ENCODE measurements at places on chromosomes 1 and 21. TPM values are rescaled to one million over a fixed set of nuclear protein-coding genes. Genes with fewer than 3 reads are reported as not detected.

DNA sequence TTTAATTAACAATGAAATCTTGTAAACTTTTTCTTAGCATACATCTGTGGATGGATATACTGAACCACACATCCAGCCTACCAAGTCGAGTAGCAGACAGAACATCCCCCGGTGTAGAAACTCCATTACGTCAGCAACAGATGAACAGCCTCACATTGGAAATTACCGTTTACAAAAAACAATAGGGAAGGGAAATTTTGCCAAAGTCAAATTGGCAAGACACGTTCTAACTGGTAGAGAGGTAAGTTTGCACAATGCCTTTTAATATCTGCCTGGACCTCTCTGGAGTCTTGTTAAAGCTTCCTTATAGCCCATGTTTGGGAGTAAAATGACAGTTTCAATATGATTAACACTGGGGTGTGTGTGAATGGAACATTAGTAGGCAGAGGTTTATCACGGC, 51.4 kb downstream of the MARK1 start:
- no peak for DNase-seq
- no peak overlapping the region for H3K27ac ChIP-seq
- H3K4me1 ChIP-seq, result no peaks in the 10 kb centered on the region
- no peaks in the 10 kb centered on the region for H3K36me3 ChIP-seq
- no peak overlapping the region for H3K4me3 ChIP-seq
- H3K27me3 ChIP-seq, result no peaks in the 10 kb centered on the region

DNA sequence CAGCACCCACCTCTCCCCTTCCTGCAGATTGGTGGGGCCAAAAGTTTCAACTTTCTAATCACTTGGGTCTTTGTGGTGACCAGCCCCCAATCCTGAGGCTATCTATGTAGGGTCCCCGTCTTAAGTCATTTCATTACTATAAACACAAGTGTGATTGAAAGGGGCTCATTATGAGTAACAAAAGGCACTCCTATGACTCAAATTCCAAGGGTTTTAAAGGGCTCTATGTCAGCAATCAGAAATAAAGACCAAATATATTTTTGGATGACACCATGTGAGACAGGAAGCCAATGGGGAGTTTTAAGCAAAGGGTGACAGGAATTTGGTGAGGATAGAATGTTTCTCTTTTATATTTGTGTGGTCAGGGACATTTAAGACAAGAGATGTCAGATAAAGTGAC, 6.2 kb downstream of the ERO1B start:
- H3K4me3 ChIP-seq, result no peak overlapping the region
- no peaks in the 10 kb centered on the region for H3K36me3 ChIP-seq
- H3K27ac ChIP-seq, result no peak overlapping the region
- H3K4me1 ChIP-seq, result peaks cover 5% of the 10 kb centered on the region

GRCh38 chr1:215845234-215845891, 278.3 kb downstream of the KCTD3 start:
- H3K4me3 ChIP-seq, result no peak overlapping the region
- H3K27ac ChIP-seq, result no peak overlapping the region
- no peaks in the 10 kb centered on the region for H3K27me3 ChIP-seq
- DNase-seq, result no peak

- no peak overlapping the region for H3K27ac ChIP-seq
- H3K27me3 ChIP-seq, result no peaks in the 10 kb centered on the region
- H3K4me3 ChIP-seq, result no peak overlapping the region
- H3K36me3 ChIP-seq, result no peaks in the 10 kb centered on the region
Measured at GRCh38 chr1:121516234-121516967, 331.6 kb downstream of the SRGAP2C start.

DNA sequence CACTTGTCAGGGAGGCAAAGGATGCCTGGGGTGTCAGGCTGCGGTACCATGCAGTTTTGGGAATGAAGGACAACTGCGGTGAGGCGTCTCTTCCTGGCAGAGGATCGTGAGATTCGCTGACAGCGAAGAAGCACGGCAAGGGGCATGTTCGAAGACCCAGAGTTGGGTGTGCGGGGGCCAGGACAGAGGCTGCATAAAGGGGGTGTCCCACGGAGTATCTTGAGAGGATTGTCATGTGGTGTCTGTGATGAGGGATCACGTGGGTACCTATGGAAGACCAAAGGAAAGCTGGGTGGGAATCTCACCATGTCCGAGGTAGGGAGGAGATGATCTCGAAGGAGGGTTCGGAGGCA, 372 bp downstream of the SLC25A44 start:
- DNase-seq, result no peak
- peaks cover 86% of the 10 kb centered on the region for H3K4me1 ChIP-seq
- H3K4me3 ChIP-seq, result peak overlapping the region; percentile 81
- no peaks in the 10 kb centered on the region for H3K27me3 ChIP-seq
- peak overlapping the region; percentile 44 for H3K27ac ChIP-seq
- peaks cover 3% of the 10 kb centered on the region for H3K36me3 ChIP-seq

DNA sequence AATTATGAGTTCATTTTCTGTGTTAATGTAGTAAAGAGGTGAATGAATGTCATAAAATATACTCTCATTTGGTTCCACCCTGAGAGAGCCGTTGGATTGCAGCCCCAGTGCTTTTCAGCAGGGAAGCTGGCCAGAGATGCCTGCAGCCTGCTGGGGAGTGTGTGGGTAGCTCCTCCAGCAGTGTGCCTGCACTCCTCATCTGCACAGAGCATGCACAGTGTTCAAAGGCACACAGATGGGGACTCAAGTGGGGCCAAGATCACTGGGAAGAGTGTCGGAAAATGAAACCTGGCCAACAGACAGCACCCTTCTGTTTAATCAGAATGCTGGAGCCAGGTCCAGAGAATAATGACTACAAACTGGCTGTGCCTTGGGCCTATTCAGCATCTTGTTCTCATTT, 206.8 kb downstream of the ST6GALNAC3 start:
- no peaks in the 10 kb centered on the region for H3K27me3 ChIP-seq
- H3K4me3 ChIP-seq, result no peak overlapping the region
- no peaks in the 10 kb centered on the region for H3K36me3 ChIP-seq
- H3K4me1 ChIP-seq, result no peaks in the 10 kb centered on the region
- no peak for DNase-seq
- H3K27ac ChIP-seq, result no peak overlapping the region

- H3K27ac ChIP-seq, result no peak overlapping the region
- no peak overlapping the region for H3K4me3 ChIP-seq
- no peaks in the 10 kb centered on the region for H3K27me3 ChIP-seq
- no peak for DNase-seq
- no peaks in the 10 kb centered on the region for H3K4me1 ChIP-seq
Measured at GRCh38 chr1:232925421-232926220, 24.8 kb upstream of the NTPCR start.

DNA sequence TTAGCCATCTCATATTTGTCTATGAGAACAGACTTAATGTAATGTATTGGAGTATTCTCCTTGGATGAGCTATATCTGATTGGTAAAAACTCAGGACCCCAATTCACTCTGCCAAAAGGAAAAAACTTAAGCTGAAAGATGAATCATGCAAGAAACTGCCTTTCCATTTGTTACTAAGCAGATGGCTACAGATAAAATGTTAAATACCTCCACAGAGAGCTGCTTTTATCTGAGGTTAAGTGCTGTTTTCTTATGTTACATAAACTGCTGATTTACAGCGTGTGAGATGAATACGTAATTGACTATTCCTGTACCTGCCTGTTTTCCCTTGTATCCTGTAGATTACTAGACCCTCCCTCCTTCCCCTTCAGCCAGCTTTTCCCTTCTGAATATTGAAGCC, 49.3 kb downstream of the CLCA4 start:
- H3K27me3 ChIP-seq, result no peaks in the 10 kb centered on the region
- H3K4me1 ChIP-seq, result no peaks in the 10 kb centered on the region
- no peak overlapping the region for H3K27ac ChIP-seq
- H3K36me3 ChIP-seq, result no peaks in the 10 kb centered on the region
- no peak overlapping the region for H3K4me3 ChIP-seq
- DNase-seq, result no peak

GRCh38 chr1:116153692-116154031, 42.5 kb downstream of the MAB21L3 start:
- H3K36me3 ChIP-seq, result no peaks in the 10 kb centered on the region
- H3K27me3 ChIP-seq, result no peaks in the 10 kb centered on the region
- DNase-seq, result no peak

DNA sequence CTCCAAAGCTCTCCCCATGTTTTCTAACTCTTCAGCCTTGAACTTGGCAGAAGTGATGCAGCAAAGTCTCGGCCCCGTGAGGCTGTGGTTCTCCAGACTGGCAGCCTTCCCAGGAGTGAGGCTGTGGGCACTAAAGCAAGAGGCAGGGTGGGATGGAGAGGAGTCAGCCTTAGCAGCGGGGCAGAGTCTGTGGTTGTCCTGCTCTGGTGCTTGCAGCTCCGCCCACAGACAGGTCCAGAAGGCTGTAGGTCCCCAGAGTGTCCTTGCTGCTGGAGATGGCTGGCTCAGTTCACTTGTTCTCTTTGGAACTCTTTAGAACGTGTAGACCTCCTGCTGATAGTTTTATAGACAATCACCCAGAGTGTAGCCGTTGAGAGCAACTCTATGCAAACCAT, 142.6 kb downstream of the AJAP1 start:
- no peak overlapping the region for H3K4me3 ChIP-seq
- H3K27ac ChIP-seq, result no peak overlapping the region
- no peaks in the 10 kb centered on the region for H3K36me3 ChIP-seq

- DNase-seq, result no peak
- no peaks in the 10 kb centered on the region for H3K27me3 ChIP-seq
- no peaks in the 10 kb centered on the region for H3K4me1 ChIP-seq
- H3K4me3 ChIP-seq, result no peak overlapping the region
- H3K27ac ChIP-seq, result no peak overlapping the region
Measured at GRCh38 chr1:197374428-197374827, 106.4 kb downstream of the CRB1 start.

DNA sequence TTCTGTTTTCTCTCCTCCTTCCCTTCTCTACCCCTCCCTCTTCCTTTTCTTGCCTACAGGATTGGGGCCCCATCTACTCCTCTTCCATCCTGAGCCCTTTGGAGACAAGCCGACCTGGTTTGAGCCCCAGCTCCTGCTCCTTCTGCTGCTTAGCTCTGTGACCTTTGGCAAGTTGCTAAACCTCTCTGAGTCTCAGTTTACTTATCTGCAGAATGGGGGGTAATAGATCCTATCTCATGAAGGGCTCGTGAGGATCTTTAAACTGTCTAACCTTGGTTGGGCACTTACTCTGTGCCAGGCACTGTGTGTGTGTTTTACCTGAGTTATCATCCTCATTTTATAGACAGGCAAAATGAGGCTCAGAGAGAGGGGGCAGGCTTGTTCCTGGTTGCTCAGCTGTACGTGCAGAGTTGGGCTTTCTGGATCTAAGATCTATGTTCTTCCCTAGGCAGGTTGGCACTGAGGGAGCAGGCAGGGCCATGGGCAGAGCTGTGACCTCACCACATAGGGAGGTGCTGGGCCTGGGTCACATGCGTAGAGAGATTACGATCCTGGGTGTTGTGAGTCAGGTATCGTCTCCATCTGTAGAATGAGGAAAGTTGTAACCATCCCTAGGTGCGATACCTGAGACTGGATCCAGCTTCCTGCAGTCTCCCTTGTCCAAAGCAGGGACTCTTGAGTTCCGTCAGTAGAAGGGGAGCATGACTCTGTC, 58.5 kb downstream of the FOXO6 start:
- H3K36me3 ChIP-seq, result no peaks in the 10 kb centered on the region
- H3K4me3 ChIP-seq, result no peak overlapping the region
- DNase-seq, result no peak
- H3K27ac ChIP-seq, result no peak overlapping the region
- H3K4me1 ChIP-seq, result no peaks in the 10 kb centered on the region
- H3K27me3 ChIP-seq, result no peaks in the 10 kb centered on the region

- H3K27ac ChIP-seq, result no peak overlapping the region
- H3K4me1 ChIP-seq, result no peaks in the 10 kb centered on the region
- no peak for DNase-seq
- no peaks in the 10 kb centered on the region for H3K36me3 ChIP-seq
- H3K27me3 ChIP-seq, result no peaks in the 10 kb centered on the region
- no peak overlapping the region for H3K4me3 ChIP-seq
Measured at GRCh38 chr1:217856342-217857034, 225.3 kb downstream of the SPATA17 start.

DNA sequence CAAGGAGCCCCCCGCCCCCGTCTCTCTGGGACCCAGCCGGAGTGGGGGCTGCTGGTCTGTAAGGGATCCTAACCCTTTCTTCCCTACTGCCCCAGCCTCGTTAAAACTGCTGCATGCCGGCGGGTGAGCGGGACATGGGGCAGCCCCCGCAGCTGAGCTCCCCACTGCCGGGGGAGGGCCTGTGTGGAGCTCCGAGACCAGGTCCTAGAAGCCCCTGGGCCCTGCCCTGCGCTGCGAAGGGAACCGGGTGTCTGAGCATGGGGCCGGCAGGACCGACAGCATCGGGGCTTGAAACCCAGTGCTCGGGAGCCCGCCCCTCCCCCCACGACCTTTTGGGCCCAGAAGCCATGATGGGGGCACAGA, 9.2 kb upstream of the COL6A1 start:
- peaks cover 46% of the 10 kb centered on the region for H3K27me3 ChIP-seq
- DNase-seq, result no peak
- H3K4me3 ChIP-seq, result no peak overlapping the region
- H3K36me3 ChIP-seq, result no peaks in the 10 kb centered on the region

GRCh38 chr21:43924421-43925095, 59.5 kb downstream of the AGPAT3 start:
- peak overlapping the region; percentile 48 for H3K27ac ChIP-seq
- H3K4me3 ChIP-seq, result no peak overlapping the region
- H3K36me3 ChIP-seq, result peaks cover 7% of the 10 kb centered on the region
- DNase-seq, result no peak

DNA sequence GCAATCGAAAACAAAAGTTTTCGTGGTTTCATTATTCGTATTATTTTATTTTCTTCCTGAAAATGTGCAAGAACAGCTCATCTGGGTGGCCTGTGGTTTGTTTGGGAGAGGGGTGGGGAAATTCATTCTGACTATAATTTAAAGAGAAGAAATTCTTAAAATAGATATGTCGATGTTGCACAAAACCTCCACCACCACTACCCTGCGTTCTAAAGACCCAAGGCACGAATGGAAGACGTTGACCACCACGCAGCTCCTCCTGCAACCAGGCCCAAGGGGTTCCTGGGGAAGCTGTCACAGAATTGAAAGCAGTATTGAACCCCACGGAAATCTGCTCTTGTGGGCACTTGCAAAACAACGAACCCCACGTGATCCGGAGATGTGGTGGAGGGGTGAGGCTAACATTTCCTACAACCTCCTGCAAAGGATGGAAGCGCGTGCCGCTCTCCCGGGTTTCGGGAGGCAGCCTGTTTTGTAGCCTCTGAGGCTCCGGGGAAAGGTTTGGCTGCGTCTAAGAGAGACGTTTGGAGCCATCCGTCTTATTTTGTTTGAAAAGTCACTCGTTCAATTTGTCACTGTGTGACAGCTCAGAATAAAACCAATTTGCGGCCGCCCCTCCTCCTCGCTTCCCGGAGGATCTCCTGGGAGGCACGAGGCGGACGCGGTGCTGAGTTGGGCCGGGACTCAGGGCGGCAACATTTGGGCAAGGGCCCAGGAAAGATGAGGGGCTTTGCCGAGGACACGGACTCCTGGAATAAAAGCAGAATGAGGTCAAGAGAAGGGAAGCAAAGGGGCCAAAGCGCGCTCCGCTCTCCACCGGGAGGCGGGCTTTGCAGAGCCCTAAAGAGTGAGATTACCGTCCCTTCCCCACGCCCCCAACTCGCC, 810 bp upstream of the HLX start:
- H3K4me3 ChIP-seq, result no peak overlapping the region
- no peak for DNase-seq
- H3K27ac ChIP-seq, result no peak overlapping the region

GRCh38 chr1:35899941-35900340, 16.9 kb downstream of the AGO1 start:
- no peak overlapping the region for H3K4me3 ChIP-seq
- peaks cover 9% of the 10 kb centered on the region for H3K4me1 ChIP-seq
- no peaks in the 10 kb centered on the region for H3K27me3 ChIP-seq
- H3K36me3 ChIP-seq, result peaks cover 4% of the 10 kb centered on the region
- DNase-seq, result no peak

The IL20 gene
- not detected for total RNA-seq

The NR1I3 gene
- total RNA-seq, result 0.95 TPM

The DEPDC1 gene
- total RNA-seq, result 28.0 TPM

The IGSF5 gene
- total RNA-seq, result not detected

The SRGAP2C gene
- total RNA-seq, result 8.4 TPM

Measured in HepG2 (cell line).